Fibroblast of mammary gland (primary cell): ENCODE measurements at places on chromosomes 4 and X.

GRCh38 chr4:4590546-4590945 lies 48.7 kb upstream of the STX18 start:
- peak; percentile 90 for DNase-seq

DNA sequence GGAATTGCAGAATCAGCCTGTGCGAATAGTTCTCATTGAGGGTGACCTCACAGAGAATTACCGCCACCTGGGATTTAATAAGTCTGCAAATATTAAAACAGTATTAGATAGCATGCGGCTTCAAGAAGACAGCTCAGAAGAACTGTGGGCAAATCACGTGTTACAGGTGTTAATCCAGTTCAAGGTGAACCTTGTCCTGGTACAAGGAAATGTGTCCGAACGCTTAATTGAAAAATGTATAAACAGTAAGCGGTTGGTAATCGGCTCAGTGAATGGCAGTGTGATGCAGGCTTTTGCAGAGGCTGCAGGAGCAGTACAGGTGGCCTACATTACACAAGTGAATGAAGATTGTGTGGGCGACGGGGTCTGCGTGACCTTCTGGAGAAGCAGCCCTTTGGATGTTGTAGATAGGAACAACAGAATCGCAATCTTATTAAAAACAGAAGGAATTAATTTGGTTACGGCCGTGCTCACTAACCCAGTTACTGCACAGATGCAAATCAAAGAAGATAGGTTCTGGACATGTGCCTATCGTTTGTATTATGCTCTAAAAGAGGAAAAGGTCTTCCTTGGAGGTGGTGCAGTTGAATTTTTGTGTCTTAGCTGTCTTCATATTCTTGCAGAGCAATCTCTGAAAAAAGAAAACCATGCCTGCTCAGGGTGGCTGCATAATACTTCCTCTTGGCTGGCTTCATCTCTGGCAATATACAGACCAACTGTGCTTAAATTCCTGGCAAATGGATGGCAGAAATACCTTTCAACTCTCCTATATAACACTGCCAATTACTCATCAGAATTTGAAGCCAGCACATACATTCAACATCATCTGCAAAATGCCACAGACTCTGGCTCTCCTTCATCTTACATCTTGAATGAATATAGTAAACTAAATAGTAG lies 10.7 kb downstream of the BBS12 start:
- DNase-seq = no peak

- no peak for DNase-seq
Measured at GRCh38 chrX:72142794-72143608, 11.3 kb upstream of the RTL5 start.

DNA sequence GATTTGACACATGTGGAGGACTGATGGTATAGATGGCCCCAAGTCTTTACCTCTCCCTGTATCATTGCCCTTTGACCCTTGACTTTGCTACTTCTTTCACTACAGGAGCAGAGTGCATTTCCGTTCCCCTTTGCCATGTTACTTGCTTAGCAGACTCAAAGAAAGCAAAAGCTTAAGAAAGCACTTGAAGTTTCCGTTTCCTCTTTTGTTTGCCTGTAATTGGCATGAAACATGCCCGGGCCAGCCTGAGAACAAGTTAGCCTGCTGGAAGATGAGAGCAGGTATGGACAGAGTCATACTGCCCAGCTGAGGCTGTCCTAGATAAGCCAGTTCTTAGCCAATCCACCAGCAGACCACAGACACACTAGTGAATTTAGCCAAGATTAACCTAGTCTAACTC lies 206.0 kb downstream of the BCOR start:
- DNase-seq = no peak

DNA sequence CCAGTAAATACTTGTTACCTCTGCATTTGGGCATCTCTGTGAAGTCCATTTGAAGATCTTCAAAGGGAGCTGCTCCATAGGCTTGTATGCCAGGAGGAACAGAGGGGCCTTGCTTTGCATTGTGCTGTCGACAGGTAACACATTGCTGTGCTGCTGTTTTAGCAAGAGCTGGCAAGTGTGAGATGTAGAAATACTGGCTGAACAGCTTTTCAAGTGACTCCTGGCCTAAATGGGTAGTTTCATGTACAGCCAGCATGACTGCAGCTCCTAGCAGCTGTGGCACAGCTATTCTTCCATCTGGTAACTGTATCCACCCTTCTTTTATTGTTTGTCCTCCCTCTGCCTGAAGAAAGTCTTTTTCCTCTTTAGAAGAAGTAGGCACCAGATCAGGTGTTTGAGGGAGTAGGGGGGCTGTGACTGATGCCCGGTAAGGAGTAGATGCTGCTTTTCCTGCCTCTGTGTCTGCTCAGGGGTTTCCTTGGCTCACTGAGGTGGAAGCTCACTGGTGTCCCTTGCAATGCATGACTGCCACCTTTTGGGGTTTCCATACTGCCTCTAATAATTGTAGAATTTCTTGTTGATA lies 965.3 kb downstream of the CCSER1 start:
- no peak for DNase-seq

GRCh38 chrX:12241026-12241425 lies 102.8 kb downstream of the FRMPD4 start:
- peak; percentile 33 for DNase-seq
